ENCODE measurements at places on chromosomes 1 and 21. TPM values are rescaled to one million over a fixed set of nuclear protein-coding genes. Genes with fewer than 3 reads are reported as not detected.

- H3K27me3 ChIP-seq: no peaks in the 10 kb centered on the region
- no peak for DNase-seq
- H3K4me3 ChIP-seq: no peak overlapping the region
- no peaks in the 10 kb centered on the region for H3K36me3 ChIP-seq
- peak overlapping the region; percentile 90 for H3K27ac ChIP-seq
- peaks cover 46% of the 10 kb centered on the region for H3K4me1 ChIP-seq
These were observed 33.5 kb downstream of the ACOT7 start for GRCh38 chr1:6360117-6360496.

GRCh38 chr1:67749844-67750690 is 65.1 kb downstream of the GADD45A start:
- H3K27ac ChIP-seq: no peak overlapping the region
- H3K36me3 ChIP-seq: no peaks in the 10 kb centered on the region
- peaks cover 30% of the 10 kb centered on the region for H3K4me1 ChIP-seq
- no peak for DNase-seq
- no peak overlapping the region for H3K4me3 ChIP-seq

- no peak overlapping the region for H3K4me3 ChIP-seq
- H3K36me3 ChIP-seq: peaks cover 5% of the 10 kb centered on the region
- H3K27me3 ChIP-seq: no peaks in the 10 kb centered on the region
- H3K4me1 ChIP-seq: peaks cover 4% of the 10 kb centered on the region
- no peak for DNase-seq
These were observed 45.4 kb downstream of the SMYD2 start for GRCh38 chr1:214326406-214326805.

DNA sequence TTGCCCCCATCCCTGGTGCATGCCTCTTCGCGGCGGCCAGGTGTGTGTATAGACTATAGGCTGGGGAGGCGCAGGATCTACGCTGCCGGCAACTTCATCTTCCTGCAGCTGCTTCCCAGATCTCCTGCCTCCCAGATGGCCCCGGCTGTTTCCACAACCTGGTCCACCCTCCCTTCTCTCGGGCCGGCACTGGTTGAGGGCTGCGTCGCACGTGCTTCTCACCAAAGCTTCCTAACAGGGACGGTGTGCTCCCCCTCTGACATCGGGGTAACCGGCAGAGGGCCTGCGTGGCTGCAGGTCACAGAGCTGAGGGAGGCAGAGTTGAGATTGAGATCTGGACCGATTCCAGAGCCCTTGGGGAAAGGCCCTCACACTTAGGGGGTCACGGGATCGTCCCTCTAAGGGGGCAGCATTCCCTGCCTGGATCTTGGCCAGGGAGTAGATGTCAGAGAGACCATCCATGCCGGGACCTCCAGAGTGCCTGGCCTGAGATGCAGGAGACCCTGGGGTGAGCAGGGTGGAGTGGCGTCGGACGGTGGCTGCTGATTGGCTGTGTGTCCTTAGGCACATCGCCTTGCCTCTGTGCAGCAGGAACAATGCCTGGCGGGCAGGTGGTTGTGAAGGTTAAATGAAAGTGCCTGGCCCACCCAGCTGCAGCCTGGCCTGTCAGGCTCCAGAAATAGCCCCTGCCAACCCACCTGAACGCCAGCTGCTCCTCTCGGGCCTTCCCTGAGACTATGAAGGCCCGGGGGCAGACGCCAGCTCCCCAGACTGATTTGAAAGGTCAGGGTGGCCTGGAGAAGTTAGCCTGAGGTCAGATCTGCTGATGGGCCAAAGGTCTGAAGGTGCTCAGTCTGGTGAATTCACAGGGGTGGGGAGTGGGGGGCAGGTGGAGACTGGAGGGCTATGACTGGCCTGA is 6.1 kb upstream of the MASP2 start:
- H3K36me3 ChIP-seq: peaks cover 20% of the 10 kb centered on the region
- peak; percentile 15 for DNase-seq
- H3K27me3 ChIP-seq: no peaks in the 10 kb centered on the region

DNA sequence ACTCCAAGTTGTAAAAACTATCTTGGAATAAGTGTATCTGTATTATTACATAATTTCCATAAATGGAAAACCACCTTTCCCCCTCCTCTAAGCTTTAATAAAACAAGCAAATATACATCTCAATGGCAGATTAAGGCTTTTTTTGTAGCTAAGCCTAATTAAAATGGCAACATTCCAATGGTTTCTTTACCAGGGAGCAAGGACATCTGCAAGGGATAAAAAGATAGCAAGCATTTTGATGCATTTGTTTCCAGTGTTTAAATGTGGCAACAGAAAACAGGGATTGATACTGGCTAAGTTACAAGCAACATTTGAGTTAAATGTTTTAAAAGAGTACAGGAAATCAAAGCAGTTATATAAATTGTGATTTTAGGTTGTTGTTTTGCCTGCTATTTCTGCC is 1012.7 kb downstream of the ADGRL2 start:
- DNase-seq: no peak
- H3K36me3 ChIP-seq: no peaks in the 10 kb centered on the region
- no peak overlapping the region for H3K27ac ChIP-seq
- no peaks in the 10 kb centered on the region for H3K4me1 ChIP-seq

- no peaks in the 10 kb centered on the region for H3K36me3 ChIP-seq
- no peak overlapping the region for H3K27ac ChIP-seq
- H3K4me1 ChIP-seq: no peaks in the 10 kb centered on the region
These were observed 407.3 kb downstream of the MATN1 start for GRCh38 chr1:30316056-30316455.

GRCh38 chr1:10680487-10680886 is 116.0 kb downstream of the CASZ1 start:
- H3K4me3 ChIP-seq: no peak overlapping the region
- H3K27ac ChIP-seq: no peak overlapping the region
- no peaks in the 10 kb centered on the region for H3K36me3 ChIP-seq
- no peaks in the 10 kb centered on the region for H3K27me3 ChIP-seq

GRCh38 chr1:16918371-16918770 is 3.4 kb upstream of the CROCC start:
- H3K27me3 ChIP-seq: no peaks in the 10 kb centered on the region
- H3K27ac ChIP-seq: no peak overlapping the region
- H3K4me3 ChIP-seq: no peak overlapping the region
- no peak for DNase-seq
- H3K4me1 ChIP-seq: peaks cover 30% of the 10 kb centered on the region

DNA sequence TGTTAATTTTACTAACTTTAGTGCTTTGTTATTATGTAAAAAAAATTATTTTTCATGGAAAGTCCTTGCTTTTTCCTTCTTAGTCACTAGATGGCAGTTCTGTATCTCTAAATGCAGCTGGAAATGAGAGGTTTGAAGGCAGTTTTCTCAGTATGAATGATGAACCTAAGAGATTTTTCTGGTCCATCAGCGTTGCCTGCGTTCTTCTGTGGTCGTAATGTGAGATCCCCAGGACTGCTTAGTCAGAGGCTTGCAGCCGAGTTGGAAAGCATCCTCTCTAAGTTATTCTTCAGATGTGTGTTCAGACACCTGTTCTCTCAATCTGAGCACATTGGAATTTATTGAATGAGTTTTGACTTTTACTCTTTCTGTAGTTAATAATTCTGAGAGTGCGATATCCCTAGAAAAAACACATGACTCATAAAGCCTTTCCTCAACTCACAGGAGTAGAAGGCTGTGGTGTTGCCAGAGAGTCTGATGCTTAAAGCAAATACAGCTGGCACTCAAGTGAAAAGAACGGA is 99.3 kb downstream of the FMN2 start:
- no peak overlapping the region for H3K4me3 ChIP-seq
- peak; percentile 33 for DNase-seq
- H3K4me1 ChIP-seq: peaks cover 4% of the 10 kb centered on the region

DNA sequence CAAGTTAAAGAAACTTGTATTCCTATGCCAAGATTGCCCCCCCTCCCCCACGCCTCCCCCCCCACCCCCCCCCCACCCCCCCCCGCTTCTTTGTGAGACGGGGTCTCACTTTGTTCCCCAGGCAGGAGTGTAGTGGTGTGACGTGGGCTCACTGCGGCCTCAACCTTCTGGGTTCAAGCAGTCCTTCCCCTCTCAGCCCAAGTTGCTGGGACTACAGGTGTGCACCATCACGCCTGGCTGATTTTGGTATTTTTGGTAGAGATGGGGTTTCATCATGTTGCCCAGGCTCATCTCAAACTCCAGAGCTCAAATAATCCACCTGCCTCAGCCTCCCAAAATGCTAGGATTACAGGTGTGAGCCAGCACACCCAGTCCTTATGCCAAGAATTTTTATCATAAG is 136.6 kb downstream of the POU2F1 start:
- no peaks in the 10 kb centered on the region for H3K27me3 ChIP-seq
- no peak overlapping the region for H3K4me3 ChIP-seq
- no peaks in the 10 kb centered on the region for H3K4me1 ChIP-seq
- DNase-seq: no peak

DNA sequence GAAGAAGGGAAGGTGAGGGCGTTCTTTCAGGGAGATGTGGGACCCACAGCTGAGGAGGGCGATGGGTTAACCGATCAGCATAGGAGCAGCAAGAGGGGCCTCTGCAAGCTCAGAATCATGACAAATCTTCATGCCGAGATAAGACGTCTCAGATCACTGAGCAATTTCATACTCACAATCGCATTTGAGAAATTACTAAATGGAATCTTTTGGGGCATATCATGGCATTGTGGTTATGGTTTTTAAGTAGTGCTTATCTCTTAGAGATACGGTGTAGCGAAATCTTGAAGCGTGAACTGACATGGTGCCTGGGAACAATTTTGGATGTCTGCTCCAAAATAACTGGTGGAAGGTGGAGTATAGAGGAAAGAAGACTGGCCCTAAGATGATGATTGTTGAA is 6.2 kb downstream of the TNNT2 start:
- no peak overlapping the region for H3K4me3 ChIP-seq
- H3K4me1 ChIP-seq: no peaks in the 10 kb centered on the region
- peaks cover 12% of the 10 kb centered on the region for H3K27me3 ChIP-seq

- no peaks in the 10 kb centered on the region for H3K27me3 ChIP-seq
- H3K36me3 ChIP-seq: no peaks in the 10 kb centered on the region
- no peaks in the 10 kb centered on the region for H3K4me1 ChIP-seq
- H3K27ac ChIP-seq: no peak overlapping the region
These were observed 56.7 kb downstream of the ARHGEF10L start for GRCh38 chr1:17596186-17596585.

GRCh38 chr1:235002706-235003300 is 125.8 kb downstream of the TOMM20 start:
- peaks cover 5% of the 10 kb centered on the region for H3K36me3 ChIP-seq
- H3K4me1 ChIP-seq: peaks cover 30% of the 10 kb centered on the region
- no peak for DNase-seq
- no peak overlapping the region for H3K27ac ChIP-seq

DNA sequence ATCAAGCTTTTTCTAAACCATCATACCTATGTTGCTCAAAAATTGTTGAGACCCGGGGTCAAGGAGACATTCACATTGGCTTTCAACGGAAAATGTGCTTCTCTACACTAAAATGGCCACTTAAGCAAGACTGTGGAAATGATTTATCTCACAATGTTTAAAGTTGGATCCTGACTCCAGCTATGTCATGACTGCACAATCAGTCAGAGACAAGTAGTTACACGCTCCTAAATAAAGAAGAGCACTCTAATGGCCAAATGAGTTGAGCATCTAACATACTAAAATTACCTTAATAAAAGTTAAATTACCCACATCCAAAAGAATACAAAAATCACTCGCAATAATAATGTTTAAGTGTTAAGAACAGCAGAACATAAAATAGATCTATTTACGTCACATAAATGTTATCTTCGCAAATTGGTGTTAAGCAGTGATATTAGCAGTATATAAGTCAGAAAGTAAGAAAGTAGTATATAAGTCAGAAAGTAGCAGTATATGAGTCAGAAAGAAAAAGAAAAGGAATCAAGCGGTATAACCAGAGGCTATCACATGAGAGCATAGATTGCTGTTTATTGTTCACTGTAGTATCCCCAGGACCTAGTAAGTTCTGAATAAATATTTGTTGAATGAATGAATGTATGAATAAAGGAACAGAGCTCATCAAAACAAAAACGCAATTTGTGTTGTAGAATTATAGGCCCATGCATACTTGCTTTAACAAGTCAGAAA is 28.4 kb downstream of the ZNF281 start:
- no peak for DNase-seq
- H3K27ac ChIP-seq: no peak overlapping the region
- no peaks in the 10 kb centered on the region for H3K27me3 ChIP-seq
- peaks cover 4% of the 10 kb centered on the region for H3K4me1 ChIP-seq
- H3K36me3 ChIP-seq: no peaks in the 10 kb centered on the region

DNA sequence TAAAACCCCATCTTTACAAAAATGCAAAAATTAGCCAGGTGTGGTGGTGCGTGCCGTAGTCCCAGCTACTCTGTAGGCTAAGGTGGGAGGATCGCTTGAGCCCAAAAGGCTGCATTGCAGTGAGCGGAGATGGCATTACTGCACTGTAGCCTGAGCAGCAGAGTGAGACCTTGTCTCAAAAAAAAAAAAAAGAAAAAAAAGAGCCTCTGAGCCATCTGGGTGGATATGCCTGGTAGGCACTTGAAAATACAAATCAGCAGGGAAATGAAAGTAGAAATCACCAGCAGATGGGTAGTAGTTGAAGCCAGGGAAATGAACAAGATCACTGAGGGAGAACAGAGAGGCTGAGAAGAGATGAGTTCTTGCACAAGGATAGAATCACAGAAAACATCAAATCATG is 131.0 kb upstream of the HMCN1 start:
- H3K27me3 ChIP-seq: peaks cover 2% of the 10 kb centered on the region
- no peaks in the 10 kb centered on the region for H3K4me1 ChIP-seq
- no peak overlapping the region for H3K27ac ChIP-seq
- H3K4me3 ChIP-seq: no peak overlapping the region
- peaks cover 1% of the 10 kb centered on the region for H3K36me3 ChIP-seq
- no peak for DNase-seq

- DNase-seq: peak; percentile 63
- H3K27ac ChIP-seq: peak overlapping the region; percentile 80
- no peaks in the 10 kb centered on the region for H3K27me3 ChIP-seq
- peaks cover 28% of the 10 kb centered on the region for H3K4me1 ChIP-seq
- no peak overlapping the region for H3K4me3 ChIP-seq
These were observed 16.0 kb upstream of the PIGV start for GRCh38 chr1:26771643-26772321.

Gene CFHR2
- total RNA-seq: not detected

Gene LRRC71
- not detected for total RNA-seq

Gene AMY1B
- not detected for total RNA-seq

Gene SLC37A1
- total RNA-seq: 21.1 TPM

Gene RAP1GAP
- total RNA-seq: 1.1 TPM

Measured in activated CD4-positive, alpha-beta memory T cell treated with anti-CD3 and anti-CD28 coated beads for 36 hours (primary cell).